ENCODE measurements at places on chromosomes 12 and 14.

DNA sequence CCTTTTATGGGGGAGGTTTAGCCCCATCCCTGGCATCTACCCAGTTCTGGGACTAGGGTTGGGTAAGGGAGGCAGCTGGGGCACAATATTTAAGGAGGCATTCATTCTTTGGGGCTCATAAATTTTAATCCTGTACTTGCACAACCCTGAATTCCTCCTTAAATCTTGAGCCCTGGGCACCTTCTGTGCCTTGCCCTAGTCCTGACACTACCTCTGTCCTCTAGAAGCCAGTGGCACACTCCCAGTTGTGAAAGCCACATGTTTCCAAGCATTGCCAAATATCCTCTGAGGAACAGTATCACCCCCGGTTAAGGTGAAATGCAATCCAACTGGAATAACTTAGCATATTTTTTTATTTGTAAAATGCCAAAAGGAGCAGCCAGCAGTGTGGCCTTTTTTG is 36.6 kb downstream of the SLC16A7 start:
- DNase-seq, result no peak

DNA sequence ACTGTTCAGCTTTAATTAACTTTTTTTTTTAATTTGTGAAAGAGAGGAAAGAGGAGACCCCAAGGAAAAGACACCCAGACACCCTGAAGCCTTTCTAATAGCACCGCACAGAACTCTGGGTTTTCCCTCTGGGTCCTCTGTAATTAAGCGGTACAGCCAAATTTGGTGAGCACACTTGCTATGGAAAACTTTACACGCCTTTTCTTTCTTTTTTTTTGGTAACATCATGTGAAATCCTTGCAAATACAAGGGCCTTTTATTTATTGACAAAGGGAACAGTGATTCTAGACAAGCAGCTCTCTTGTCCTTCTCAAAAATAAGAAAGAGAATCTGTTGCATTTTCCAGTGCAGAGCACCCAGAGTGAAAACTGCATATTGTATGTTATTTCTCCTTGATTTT is 44.4 kb upstream of the CPM start:
- no peak for DNase-seq

- DNase-seq, result no peak
Observed at GRCh38 chr12:79360936-79361335, 329.8 kb downstream of the PAWR start.

- DNase-seq, result no peak
Observed at GRCh38 chr14:64507376-64508156, 3.0 kb downstream of the ZBTB1 start.
